ENCODE measurements at places on chromosomes 1 and 21.

DNA sequence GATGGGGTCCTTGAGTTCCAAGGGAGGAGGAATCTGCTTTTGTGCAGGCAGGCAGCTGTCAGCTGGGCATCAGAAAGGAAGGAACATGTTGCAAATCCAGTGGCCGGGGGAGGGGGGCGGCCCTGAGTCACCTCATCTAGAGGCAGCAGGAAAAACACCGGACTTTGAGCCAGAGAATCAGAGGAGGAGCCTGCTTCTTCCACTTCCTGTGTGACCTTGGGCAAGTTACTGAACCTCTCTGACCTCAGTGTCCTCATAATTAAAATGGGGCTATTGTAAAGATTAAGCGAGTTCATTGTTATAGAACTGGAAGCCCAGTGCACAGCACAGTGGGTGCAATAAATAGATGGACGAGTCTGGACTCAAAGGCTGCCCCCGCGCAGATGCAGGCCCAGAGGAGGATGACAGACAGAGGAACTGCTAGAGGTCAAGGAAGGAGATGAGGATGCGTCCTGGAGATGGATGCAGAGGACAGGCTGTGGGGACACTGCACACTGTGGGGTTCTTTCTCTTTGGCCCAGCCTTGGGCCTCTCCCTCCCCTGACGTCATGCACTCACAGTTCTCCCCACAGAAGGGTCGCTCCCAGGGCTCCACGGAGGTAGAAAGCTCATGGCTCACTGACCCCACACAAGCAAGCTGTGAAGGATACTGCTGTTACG is 714.3 kb downstream of the MATN1 start:
- DNase-seq = no peak

DNA sequence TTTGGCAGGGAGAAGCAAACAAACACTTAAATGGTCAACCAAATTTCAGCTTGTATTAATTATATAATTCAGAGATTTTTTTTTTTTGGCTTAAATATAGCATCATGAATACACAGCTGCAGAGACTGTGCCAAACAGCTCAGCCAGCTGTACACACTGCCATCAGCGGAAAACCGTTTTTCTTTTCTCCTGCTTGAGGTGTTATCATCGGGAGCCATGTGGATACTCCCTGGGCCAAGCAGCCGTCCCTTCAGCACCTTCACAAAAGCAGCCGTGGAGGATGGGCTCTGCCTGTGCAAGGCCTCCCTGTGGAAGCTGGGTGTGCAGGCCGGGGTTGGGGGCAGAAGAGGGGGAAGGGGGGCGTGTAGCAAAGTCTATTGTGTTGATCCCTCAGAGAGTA is 85.0 kb downstream of the NUF2 start:
- no peak for DNase-seq

DNA sequence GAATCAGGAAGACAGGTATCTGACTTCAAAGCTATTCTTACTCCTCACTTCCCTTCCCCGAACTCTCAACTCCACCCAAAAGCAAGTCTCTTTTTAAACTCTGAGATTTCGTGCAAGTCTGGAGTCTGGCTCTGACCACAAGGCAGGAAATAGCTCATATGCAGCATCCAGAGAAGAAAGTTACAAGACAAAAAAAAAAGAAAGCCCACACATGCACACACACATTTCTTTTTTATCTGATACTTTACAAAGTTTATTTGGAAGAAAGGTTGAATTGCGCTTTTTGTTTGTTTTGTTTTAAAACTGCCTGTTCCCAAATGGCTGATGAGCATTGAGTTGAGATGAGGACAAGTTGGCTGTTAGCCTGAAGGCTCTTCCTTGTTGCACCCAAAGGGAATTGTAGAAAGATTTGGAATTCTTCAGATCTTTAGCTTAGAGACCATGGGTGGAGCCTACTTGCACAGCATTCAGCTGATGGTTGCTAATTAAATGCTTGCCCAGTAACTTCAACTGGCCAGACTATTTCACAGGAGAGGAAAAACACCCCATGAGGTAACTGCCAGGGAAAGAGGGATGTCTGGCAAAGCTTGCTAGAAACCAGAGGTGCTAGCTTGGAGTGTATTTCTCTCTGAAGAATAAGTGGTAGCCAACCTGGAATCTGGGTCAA is 490.3 kb downstream of the TTLL7 start:
- DNase-seq = no peak

DNA sequence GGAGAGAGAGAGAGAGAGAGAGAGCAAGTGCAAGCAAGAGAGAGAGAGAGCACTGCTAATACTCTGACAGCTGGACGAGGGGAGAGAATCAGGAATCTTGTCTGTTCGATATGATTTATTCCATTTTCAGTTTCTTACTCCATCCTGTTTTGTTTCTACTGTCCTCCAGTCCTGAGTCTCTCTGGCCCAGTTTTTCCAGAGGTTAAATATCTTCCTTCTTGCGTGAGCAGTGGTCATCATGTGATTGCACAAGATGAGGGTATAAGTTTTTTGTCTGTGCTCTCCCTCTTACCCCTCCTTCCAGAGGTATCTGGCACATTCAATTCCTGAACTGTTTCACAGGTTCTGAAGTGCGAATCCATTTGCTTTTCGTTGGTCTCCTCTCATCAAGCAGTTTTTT is 16.8 kb downstream of the UBE2U start:
- no peak for DNase-seq

DNA sequence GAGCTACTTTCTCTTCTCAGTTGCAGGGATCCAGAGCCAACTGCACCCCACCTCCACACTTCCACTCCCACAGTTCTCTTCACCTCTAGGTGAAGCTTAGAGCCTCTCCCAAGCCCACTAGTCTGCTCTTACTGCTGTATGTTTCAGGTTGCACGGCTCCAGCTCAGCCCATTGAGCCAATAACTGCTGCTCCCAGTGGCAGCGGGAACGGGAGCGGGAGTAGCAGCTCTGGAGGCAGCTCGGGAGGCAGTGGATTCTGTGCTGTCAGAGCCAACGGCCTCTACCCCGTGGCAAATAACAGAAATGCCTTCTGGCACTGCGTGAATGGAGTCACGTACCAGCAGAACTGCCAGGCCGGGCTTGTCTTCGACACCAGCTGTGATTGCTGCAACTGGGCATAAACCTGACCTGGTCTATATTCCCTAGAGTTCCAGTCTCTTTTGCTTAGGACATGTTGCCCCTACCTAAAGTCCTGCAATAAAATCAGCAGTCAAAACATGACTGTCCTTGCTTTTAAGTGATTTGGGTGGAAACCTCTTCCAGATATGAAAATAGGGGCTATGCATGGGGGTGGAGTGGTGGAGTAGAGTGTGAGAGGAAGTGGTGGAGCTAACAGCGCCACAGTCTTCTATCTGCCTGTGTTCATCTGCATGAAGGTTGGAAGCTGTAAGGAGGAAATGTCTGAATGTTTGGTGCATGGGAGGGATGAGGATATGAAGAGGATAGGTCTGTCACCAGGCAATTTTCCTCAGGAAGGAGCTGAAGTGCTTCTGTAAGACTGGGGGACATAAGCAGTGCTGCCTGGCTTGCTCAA is 29.6 kb downstream of the CHIA start:
- no peak for DNase-seq

GRCh38 chr1:236836157-236836556 is 41.1 kb downstream of the MTR start:
- DNase-seq = no peak

DNA sequence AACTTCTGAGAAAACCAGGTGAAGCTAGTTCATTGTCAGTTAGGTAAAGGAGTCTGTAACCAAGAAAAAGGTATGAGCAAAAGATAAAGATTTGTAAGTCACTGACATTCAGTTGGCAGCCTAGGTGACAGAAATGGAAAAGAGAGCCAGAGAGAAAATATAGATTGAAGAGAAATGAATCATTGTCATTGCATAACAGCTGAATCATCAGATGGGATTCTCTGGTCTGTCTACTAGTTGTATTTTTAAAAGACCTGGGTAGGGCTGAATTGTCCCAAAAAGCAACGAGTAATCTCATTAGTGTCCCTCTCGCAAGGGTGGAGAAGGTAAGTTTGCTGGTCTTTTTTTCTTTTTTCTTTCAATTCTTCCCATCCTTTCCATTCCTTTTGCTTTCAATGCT is 36.6 kb downstream of the PTGS2 start:
- DNase-seq = no peak

DNA sequence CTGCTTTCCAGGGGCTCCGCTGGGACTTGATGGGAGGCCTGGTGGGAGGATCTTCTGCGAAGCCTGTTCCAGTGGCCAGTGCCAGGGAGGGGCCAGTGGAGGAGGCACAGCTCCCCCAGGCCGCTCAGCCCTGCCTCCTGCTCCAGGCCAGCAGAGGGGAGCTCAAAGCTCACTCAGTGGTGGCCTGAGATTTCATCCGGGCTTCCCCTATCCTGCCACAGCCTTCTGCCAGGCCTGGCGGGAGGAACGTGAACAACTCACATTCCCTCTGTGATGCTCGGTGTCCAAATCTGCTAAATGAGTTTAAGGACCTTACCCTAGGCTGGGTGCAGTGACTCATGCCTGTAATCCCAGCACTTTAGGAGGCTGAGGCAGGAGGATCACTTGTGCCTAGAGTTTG is 3.3 kb downstream of the CLCNKB start:
- no peak for DNase-seq

DNA sequence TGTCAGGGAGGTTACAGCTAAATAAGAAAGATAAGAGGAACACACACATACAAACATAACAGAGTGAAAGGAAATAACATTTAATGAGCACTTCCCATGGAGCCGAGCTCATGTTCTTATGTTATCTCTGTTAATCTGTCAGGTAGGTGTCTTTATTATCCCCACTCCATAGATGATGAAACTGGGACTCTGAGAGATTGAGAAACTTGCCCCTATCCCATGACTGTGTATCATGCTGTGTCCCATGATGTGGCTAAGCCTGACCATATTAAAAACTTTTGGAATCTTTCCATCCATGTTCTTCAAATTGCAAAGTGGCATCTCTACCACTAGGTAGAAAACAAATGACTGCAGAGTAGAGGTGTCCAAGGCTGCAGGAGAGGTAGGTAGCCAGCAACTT is 285.2 kb upstream of the SGIP1 start:
- no peak for DNase-seq

GRCh38 chr1:200257235-200257634 is 152.6 kb downstream of the ZNF281 start:
- no peak for DNase-seq

GRCh38 chr21:38857152-38857825 is 51.6 kb downstream of the ETS2 start:
- DNase-seq = no peak

DNA sequence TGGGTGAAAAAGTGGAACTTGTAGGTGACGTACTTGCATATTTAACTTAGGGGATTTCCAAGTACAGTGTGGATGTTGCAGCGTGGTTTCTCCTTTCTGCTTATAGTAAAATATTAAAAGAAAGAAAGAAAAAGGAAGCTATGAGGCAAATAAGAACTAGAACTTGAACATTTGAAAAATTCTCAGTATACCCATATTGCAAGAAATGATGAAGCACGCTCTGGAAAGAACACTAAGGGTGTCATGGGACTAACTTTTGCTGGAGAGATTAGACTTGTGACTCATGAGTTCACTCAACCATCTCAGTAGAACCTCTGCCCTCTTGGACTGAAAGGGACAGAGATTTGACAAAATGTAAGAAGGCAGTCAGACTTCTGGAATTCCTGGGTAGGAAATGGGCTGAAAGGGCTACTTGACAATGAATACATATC is 704.5 kb upstream of the ADGRL4 start:
- no peak for DNase-seq

DNA sequence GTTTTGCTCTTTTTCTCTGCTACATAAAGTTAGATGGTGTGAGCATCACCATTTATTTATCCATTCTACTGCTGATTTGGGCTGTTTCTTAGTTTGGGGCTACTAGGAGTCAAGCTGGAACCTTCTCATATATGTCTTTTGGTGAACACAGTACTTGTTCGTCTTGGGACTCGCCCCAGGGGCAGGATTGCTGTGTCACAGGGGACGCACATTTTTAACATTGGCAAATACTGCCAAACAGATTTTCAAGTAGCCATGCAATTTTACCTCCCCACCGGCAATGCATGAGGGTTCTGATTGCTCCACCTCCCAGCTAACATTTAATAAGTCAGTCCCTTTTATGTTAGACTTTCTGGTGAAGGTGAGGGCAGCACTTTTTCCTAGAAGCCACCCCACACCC is 7.5 kb upstream of the IFFO2 start:
- DNase-seq = no peak

- no peak for DNase-seq
These were observed 64.2 kb upstream of the ADAM30 start for GRCh38 chr1:119960501-119960900.
